Regular cardiac myocyte (primary cell): ENCODE measurements at places on chromosomes 5 and 9. TPM values are rescaled to one million over a fixed set of nuclear protein-coding genes. Genes with fewer than 3 reads are reported as not detected.

The LRRC70 gene
- 0.56 and 1.2 TPM in 2 replicates for total RNA-seq

The MYOT gene
- not detected in 2 replicates for total RNA-seq

The ADGRV1 gene
- 0.19 and 1.4 TPM in 2 replicates for total RNA-seq

The COL23A1 gene
- total RNA-seq = under 0.01 and 0.28 TPM in 2 replicates

The PCDHGB3 gene
- total RNA-seq = 1.9 and 4.5 TPM in 2 replicates

The LIX1 gene
- total RNA-seq = not detected in 2 replicates

The FLT4 gene
- 0.56 and 0.58 TPM in 2 replicates for total RNA-seq

The DAB2IP gene
- total RNA-seq = 6.1 and 20.6 TPM in 2 replicates

The HMGXB3 gene
- 33.8 and 40.6 TPM in 2 replicates for total RNA-seq

The WDR31 gene
- 1.3 and 2.0 TPM in 2 replicates for total RNA-seq

The KCNMB1 gene
- total RNA-seq = under 0.01 and 0.19 TPM in 2 replicates

The HNRNPK gene
- total RNA-seq = 494 and 715 TPM in 2 replicates

The ADAM19 gene
- total RNA-seq = 15.5 and 43.9 TPM in 2 replicates

The PKD2L2 gene
- 0.38 TPM in 1 of 2 replicates, not detected in the other for total RNA-seq

The GARIN3 gene
- total RNA-seq = not detected in 2 replicates

The PRSS3 gene
- total RNA-seq = 6.5 and 27.8 TPM in 2 replicates

The GRXCR2 gene
- not detected in 2 replicates for total RNA-seq

The FAM13B gene
- 15.3 and 18.3 TPM in 2 replicates for total RNA-seq

The MCTP1 gene
- total RNA-seq = 0.77 and 3.7 TPM in 2 replicates

The TLX3 gene
- total RNA-seq = not detected in 2 replicates

The PPP1R2B gene
- total RNA-seq = 0.19 and 0.28 TPM in 2 replicates

The NFIB gene
- total RNA-seq = 28.9 and 60.0 TPM in 2 replicates

The ESM1 gene
- total RNA-seq = 42.3 and 338 TPM in 2 replicates

The CTSV gene
- total RNA-seq = under 0.01 and 0.38 TPM in 2 replicates

The ADAMTS16 gene
- total RNA-seq = under 0.01 TPM in 1 of 2 replicates, not detected in the other

The SOX30 gene
- under 0.01 TPM in 1 of 2 replicates, not detected in the other for total RNA-seq

The PCDHB9 gene
- total RNA-seq = under 0.01 and 0.56 TPM in 2 replicates

The FOXD4L3 gene
- total RNA-seq = under 0.01 and 0.28 TPM in 2 replicates

The CBY3 gene
- not detected in 2 replicates for total RNA-seq

The RANBP3L gene
- not detected in 2 replicates for total RNA-seq

The RABL6 gene
- 41.4 and 79.9 TPM in 2 replicates for total RNA-seq

The SLC31A2 gene
- 7.3 and 20.3 TPM in 2 replicates for total RNA-seq

The ADAMTS6 gene
- 205 and 208 TPM in 2 replicates for total RNA-seq
